ENCODE measurements at places on chromosomes 4 and X.
A peak's percentile ranks its signal among the peaks of the same experiment; 100 is the strongest.

GRCh38 chr4:168208957-168209614 is 109.5 kb downstream of the DDX60 start:
- DNase-seq, result no peak

DNA sequence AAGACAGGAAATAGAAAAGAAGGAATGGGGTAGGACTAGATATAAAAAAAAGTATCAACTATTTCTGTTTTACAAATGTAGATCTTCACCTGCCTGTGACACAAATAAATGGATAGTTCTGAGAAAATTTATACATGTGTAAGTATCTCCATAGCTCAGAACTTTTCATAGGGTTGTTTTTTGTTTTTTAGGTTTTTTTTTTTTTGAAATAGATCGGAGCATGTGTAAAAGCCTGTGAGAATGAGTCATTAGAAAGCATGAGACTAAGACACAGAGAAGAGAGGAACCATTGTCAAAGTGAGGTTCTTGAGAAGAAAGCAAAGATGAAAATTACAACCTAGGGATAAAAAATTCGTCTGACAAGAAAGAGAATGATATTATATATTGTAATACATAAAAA is 481.6 kb downstream of the PABPC4L start:
- no peak for DNase-seq

GRCh38 chr4:24130637-24131036 is 240.8 kb upstream of the PPARGC1A start:
- DNase-seq, result no peak

GRCh38 chrX:42021058-42021457 is 97.7 kb upstream of the CASK start:
- no peak for DNase-seq

GRCh38 chr4:102606846-102607450 is 105.8 kb downstream of the NFKB1 start:
- DNase-seq, result no peak

- DNase-seq, result no peak
Observed at GRCh38 chr4:17920681-17921080, 100.9 kb downstream of the LCORL start.

DNA sequence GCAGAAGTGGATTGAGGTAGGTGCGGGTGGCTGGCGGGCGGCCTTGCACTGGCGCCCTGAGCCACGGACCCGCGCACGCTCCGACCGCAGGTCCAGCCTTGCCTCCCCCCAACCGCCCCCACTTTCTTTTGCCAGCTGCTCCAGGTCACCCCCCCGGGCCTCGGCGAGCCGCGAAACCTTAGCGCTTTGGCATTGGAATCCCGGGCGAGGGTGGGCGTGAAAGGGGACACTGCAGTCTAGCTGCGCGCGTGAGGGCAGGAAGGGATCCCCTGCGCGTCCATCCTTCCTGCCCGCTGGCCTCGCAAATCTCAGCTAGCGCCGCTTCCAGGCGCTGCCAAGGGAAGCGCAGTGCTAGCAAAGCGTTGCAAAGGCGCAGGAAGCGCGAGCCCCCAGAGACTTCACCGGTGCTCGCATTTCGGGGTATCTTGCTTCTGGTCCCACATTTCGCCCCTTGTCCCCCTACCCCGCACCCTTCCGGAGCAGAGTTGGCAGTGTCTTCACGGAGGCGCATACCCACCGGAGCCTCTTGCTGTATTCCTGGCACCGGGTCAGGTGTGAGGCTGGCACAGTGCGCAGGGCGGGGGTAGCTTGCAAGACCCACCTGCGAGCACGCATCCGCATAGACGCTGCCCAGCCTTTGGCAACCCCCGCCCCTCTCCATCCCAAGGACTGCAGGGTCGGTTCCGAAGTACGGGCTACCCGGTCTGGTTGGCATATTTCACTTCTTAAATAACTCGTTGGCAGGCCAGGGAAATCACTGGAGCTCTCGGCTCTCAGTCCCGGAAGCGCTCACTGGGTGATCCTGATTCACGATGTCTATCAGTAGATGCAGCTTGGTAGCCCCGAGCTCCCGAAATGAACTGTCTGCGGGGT is 104.4 kb downstream of the UCHL1 start:
- peak; percentile 74 for DNase-seq

- no peak for DNase-seq
Observed at GRCh38 chrX:84168095-84168494, 19.9 kb downstream of the RPS6KA6 start.

- DNase-seq, result no peak
Observed at GRCh38 chr4:37645736-37646135, 40.4 kb downstream of the RELL1 start.

GRCh38 chrX:118823263-118824172 is at the start of gene ZCCHC12:
ZCCHC12 (plus strand) TSS chrX:118823824; CDS start chrX:118825245, 1,421 bp downstream.
- DNase-seq, result peak; percentile 71

DNA sequence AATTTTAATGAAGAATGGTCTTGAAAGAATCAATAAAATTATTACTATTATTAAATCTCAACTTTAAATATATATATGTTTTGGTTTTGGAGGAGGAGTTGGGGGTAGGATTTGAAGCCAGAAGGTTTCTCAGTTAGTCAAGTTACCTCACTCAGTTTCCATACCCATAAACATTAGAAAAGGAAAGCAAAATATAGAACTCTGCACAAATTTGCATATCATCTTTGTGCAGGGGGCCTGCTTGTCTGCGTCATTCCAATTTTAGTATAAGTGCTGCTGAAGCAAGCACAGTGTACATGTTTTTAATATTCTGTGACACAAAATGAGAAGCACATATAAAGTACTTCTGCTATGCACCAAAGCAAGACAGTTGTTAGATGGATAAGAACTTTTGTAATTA is 47.5 kb upstream of the SCRG1 start:
- no peak for DNase-seq

DNA sequence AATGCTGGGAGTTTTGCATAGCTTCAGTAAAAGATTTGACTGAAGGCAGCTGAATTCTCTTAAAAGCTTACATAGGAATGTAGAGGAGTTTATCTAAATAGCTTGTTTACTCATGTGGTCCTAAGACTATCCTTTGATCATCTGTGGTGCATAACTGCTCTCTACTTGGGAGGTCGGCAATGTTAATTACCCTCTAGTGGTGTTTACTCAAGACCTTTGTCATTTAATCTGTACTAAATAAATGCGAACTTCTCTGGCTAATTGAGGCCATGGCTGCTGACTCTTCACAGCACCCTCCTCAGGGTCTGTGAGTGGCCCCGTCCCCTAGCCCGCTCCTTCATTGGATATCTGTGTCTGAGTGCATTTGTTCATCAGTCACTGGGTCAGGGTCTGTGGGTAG is 13.8 kb upstream of the TMEM33 start:
- DNase-seq, result no peak

- no peak for DNase-seq
Observed at GRCh38 chr4:67776746-67777145, 22.6 kb upstream of the GNRHR start.

- no peak for DNase-seq
Observed at GRCh38 chr4:21989351-21989750, 40.8 kb upstream of the KCNIP4 start.

DNA sequence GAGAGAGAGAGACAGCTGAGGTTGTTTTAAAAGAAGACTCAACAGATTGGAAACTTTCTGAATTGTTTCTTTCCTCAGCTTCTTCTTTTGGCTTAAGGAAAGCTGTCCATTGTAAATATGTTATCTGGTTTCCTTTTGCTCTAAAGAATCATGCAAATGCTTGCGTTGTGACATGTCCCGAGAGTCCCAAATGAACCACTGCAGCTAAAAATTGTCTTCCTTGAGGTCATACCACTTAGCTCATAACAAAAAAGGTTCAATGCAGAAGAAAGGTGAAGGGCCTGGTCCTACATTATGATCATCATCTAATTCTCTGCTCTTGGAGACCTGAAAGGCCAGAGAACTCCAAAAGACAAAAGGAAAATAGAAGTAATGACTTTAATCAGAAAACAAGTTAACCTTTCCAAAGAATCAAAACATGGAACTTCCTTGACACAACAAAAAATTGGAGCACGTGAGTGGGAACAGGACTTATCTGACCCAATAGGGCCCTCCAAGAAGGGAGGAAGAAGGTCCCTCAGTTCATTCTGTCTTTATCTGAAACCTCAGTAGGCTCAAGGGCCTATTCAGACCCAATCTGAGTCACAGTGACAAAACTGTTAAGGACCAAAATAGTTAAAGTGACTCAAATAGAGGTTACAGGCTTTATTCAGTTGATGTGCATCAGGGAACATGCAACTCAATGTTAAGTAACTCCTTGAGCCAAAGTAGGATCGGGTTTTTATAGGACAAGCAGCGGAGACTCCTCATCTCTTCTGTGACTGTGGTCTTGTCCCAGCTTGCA is 14.7 kb upstream of the VSIG1 start:
- no peak for DNase-seq

GRCh38 chr4:88831031-88831430 is 133.4 kb upstream of the NAP1L5 start:
- no peak for DNase-seq

DNA sequence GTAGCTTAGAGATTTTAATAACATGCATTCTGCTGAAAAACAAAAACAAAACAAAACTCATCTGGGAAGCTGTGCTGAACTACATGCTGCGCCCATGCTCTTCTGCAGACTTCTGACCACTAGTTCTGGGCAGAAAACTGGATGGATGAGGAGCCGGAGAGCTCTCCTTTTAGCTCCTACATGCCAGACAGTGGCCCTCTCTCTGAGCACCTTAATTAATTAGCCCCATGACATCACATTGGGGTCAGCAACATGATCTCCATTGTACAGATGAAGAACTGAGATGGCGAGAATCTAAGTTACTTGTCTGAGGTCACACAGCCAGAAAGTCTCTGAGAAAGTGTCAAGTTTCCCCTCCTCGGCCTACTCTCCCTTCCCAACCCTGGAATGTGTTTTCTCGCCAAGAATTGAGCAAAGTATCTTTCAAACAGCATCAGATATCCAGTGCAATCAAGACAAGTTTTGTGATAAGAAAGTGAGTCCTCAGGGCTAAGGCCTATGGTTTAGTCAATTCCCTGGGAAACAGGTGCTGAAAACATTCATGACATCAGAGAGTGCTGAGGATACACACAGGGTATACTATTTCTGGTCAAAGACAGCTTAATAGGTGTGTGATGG is 21.6 kb downstream of the SCD5 start:
- DNase-seq, result no peak

DNA sequence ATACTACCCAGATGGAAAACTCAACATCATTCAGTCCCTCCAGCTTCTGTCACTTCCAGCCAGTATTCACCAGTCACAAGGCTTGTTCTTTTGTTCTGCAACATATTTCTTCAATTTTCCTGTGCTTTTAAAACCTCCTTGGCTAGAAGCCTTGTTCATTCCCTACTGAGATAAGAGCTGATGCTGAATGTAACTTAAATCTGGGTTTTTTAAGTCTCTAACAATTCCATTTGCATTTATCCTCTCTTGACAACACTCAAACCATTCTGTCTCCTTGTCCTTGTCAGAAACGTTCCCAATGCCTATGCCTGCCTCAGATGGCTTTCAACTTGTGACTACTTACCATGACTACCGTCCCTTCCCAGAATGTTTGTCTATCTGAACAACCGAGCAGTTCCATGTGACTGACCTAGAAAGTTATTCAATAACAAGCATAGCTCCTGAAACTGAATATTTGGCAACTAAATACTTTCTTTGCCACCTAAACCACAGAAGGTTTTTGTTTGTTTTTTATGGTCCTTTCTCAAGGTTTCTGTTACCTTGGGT is 682.9 kb upstream of the GALNTL6 start:
- DNase-seq, result no peak

DNA sequence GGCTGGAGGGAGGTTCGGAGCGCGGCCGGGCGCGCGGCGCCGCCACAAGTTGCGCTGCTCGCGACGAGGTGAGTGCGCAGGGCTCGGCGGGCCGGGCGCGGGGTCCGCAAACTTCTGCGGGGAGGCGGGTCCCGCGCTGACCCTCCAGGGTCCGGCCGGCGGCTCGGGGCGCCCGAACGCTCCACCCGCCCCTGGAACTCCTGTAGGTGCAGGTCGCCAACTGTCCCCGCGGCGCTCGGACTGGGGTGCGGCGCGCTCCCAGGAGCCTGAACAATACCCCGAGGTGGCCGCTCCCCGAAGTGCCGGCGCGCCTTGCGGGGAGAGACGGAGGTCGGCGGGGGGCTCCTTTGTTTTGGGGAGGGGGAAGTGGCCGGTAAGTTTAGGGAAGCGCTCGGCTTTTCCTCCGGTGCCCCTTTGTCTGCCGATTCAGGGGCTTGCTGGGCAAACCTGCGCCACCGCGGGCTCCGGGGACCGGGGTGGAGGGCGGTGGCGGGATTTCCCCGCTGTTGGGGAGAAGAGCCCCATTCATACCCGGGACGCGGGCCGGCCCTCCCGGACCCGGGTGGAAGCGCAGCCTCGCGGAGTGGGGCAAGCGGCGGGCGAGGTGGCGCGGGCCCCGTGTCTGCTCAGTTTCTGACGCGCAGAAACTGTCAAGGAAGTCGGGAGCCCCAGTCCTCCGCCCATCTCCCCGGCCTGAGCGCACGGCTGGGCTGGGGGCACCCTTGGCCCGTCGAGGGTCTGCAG is 694 bp downstream of the TBL1X start:
- DNase-seq, result peak; percentile 64

DNA sequence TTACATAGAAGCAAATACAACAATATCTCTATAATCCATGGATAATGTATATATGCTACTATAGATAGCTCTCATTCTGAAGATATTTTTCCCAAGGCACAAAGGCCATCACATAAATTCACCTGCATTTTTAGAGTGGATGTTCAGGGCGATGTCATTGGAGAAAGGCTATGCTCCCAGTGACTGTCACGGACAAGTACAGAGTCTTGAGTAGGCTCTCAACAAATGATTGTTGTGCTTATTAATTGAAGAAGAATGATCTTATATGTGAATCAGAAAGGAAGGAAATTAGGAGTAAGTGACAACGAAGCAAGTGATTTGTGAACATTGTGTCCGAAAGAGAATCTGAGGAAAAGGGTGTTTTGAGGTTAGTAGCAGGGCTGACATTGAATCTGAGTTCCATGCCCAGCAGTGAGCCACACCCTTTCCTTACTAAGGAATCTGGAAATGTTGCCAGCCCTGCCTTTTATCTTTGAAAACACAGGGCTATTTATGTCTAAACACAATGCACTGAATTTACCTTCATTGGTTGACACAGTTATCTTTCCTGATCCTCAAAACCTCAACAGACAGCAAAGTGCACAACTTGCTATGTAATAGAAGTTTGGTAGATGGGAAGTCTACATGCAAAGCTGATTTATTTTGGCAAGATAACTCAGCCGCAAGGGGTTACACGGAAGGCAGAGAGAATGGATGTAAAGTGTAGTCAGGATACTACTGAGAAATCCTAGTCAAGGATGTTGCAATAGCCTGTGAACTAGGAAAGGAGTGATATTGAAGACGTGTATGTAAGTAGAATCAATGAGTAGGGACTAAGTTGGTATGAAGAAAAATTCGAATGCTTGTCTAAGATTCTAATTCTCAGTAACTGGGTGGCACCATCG is 50.4 kb downstream of the SORBS2 start:
- no peak for DNase-seq

- no peak for DNase-seq
Observed at GRCh38 chr4:41718907-41719306, 29.6 kb downstream of the PHOX2B start.

- peak; percentile 66 for DNase-seq
Observed at GRCh38 chr4:147157860-147158701, 212.4 kb upstream of the TTC29 start.

DNA sequence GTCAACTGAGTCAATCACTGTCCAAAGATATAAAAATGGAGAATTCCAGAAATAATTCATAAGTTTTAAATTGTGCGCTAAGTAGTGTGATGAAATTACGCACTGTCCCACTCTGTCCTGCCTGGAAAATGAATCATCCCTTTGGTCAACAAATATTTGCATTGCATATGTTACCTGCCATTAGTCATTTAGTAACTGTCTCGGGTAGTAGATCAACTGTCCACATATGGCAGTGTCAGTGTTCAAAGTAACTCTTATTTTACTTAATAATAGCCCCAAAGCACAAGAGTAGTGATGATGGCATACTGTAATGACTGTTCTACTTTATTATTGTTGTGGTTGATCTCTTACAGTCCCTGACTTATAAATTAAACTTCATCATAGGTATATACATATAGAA is 3.4 kb downstream of the YTHDC1 start:
- DNase-seq, result no peak
